B cell (primary cell): ENCODE measurements at places on chromosomes 11 and 22. TPM values are rescaled to one million over a fixed set of nuclear protein-coding genes. Genes with fewer than 3 reads are reported as not detected.

Gene RAB3IL1
- 0.29 TPM in 1 of 2 replicates, not detected in the other for total RNA-seq

Gene CERK
- total RNA-seq = 48.3 and 55.9 TPM in 2 replicates

Gene SYT13
- not detected in 2 replicates for total RNA-seq

Gene CRKL
- 75.3 and 76.7 TPM in 2 replicates for total RNA-seq

Gene ABTB2
- 4.5 and 5.9 TPM in 2 replicates for total RNA-seq

Gene KRTAP5-2
- total RNA-seq = not detected in 2 replicates

Gene MRE11
- 53.5 and 54.0 TPM in 2 replicates for total RNA-seq

Gene DERL3
- total RNA-seq = 74.1 and 77.0 TPM in 2 replicates

Gene CDC42EP2
- total RNA-seq = 1.1 and 1.5 TPM in 2 replicates

Gene RAPSN
- 1.0 and 1.4 TPM in 2 replicates for total RNA-seq

Gene IRAG1
- 0.32 and 0.58 TPM in 2 replicates for total RNA-seq

Gene SLC22A6
- total RNA-seq = not detected in 2 replicates

Gene MUC6
- not detected in 2 replicates for total RNA-seq

Gene ACRV1
- not detected in 2 replicates for total RNA-seq

Gene OR8D1
- total RNA-seq = not detected in 2 replicates

Gene ELFN2
- total RNA-seq = 0.12 and 0.22 TPM in 2 replicates

Gene TBX10
- not detected in 2 replicates for total RNA-seq

Gene CAPN5
- total RNA-seq = 0.74 and 2.3 TPM in 2 replicates

Gene ARHGAP20
- 0.58 and 0.91 TPM in 2 replicates for total RNA-seq

Gene EFCAB6
- 0.07 and 0.39 TPM in 2 replicates for total RNA-seq

Gene INPPL1
- total RNA-seq = 188 and 205 TPM in 2 replicates

Gene HBB
- 378 and 385 TPM in 2 replicates for total RNA-seq

Gene OR6T1
- total RNA-seq = not detected in 2 replicates

Gene OR52I1
- not detected in 2 replicates for total RNA-seq

Gene PIH1D2
- 0.22 and 0.67 TPM in 2 replicates for total RNA-seq

Gene LBHD1
- total RNA-seq = 32.5 and 33.3 TPM in 2 replicates

Gene CARD18
- total RNA-seq = not detected in 2 replicates

Gene MAPK8IP2
- total RNA-seq = 0.39 and 0.44 TPM in 2 replicates

Gene LINC01488
- total RNA-seq = not detected in 2 replicates

Gene CEP164
- 48.7 and 54.8 TPM in 2 replicates for total RNA-seq

Gene TMEM151A
- total RNA-seq = 0.17 TPM in 1 of 2 replicates, not detected in the other

Gene OR4D5
- not detected in 2 replicates for total RNA-seq

Gene MPPED2
- 1.0 and 1.1 TPM in 2 replicates for total RNA-seq

Gene PRPF19
- 80.4 and 89.9 TPM in 2 replicates for total RNA-seq

Gene MB
- total RNA-seq = not detected in 2 replicates

Gene PC
- total RNA-seq = 2.6 and 4.4 TPM in 2 replicates

Gene OR5B21
- 0.74 and 1.5 TPM in 2 replicates for total RNA-seq

Gene MMP7
- not detected in 2 replicates for total RNA-seq

Gene BSCL2
- total RNA-seq = 49.2 and 56.3 TPM in 2 replicates

Gene TMEM121B
- total RNA-seq = 0.12 TPM in 1 of 2 replicates, not detected in the other

Gene MMP12
- total RNA-seq = not detected in 2 replicates

Gene LDHAL6A
- 0.27 TPM in 1 of 2 replicates, not detected in the other for total RNA-seq

Gene DGCR6
- total RNA-seq = 1.5 and 1.8 TPM in 2 replicates

Gene ZNF215
- 2.0 and 2.8 TPM in 2 replicates for total RNA-seq

Gene BRSK2
- total RNA-seq = 0.79 and 1.5 TPM in 2 replicates

Gene DNAJB7
- not detected in 2 replicates for total RNA-seq

Gene ROBO4
- not detected in 2 replicates for total RNA-seq

Gene NDUFC2
- total RNA-seq = 39.4 and 49.0 TPM in 2 replicates

Gene KIF18A
- total RNA-seq = 4.1 and 4.2 TPM in 2 replicates

Gene SLC5A1
- total RNA-seq = not detected in 2 replicates
